ENCODE measurements at places on chromosomes 7 and 10. TPM values are rescaled to one million over a fixed set of nuclear protein-coding genes. Genes with fewer than 3 reads are reported as not detected.

The NPTX2 gene
- total RNA-seq, result 40.5 TPM

The CAPZA2 gene
- total RNA-seq, result 214 TPM

The KLF14 gene
- total RNA-seq, result not detected

- no peak for DNase-seq
These were observed 9.2 kb upstream of the GSAP start for GRCh38 chr7:77425101-77426051.

- no peak for DNase-seq
These were observed 166.5 kb downstream of the LSM5 start for GRCh38 chr7:32323712-32324111.

- DNase-seq, result peak; percentile 9
These were observed 116.6 kb downstream of the KLF6 start for GRCh38 chr10:3668276-3668965.

DNA sequence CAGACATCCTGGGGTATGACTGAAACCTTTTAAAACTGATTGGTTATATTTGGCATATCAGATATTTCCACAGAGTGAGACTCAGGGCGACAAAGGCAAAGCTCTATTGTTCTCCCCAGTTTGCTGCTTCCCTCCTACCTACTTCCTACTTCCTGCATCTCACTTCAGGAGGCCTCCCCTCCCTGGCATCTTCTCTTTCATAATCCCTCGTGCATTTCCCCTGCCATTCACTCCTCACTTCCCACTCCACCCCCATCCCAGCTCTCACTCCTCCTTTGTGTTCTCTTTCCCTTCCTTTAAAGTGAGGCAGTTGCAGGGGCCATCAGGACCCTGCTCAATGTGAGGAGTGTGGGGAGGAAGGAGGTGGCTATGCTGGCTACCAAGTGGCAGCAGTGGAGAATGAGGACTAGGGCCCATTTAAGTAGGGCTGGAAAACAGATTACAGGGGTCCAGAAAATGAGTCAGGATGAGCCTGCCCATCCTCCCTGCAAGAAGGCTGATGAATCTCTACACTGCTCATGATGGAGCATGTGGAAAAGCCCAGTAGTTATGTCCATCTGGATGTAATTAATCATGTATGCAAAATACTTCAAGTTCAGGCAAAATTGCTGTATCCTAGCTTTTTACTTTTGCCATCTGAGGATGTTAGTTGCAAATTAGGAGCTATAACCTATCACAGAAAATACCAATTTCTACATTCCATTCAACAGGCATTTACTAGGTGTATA, 311.8 kb upstream of the IMMP2L start:
- DNase-seq, result no peak

GRCh38 chr7:16212610-16213009, 208.7 kb downstream of the CRPPA start:
- DNase-seq, result no peak

- DNase-seq, result no peak
These were observed 25.7 kb upstream of the C1GALT1 start for GRCh38 chr7:7156663-7157062.

GRCh38 chr7:101390901-101391301, 28.2 kb downstream of the COL26A1 start:
- DNase-seq, result no peak

DNA sequence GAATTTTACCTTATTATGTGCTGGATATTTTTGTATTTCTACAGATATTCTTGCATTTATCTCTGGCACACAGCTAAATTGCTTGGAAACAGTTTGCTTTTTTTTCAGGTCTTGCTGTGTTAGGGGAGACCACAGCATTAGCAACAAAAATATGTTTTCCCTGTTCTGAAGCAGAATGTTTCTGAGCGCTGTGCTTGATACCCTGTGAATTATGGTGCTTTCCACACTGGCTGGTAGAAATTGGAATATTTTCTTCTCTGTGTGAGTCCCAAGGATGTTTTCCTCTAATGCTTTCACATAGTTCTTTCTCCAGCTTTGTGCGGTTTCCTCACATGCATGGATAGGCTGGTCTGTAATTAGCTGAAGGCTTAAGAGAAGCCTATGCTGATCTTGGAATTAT, 651.6 kb upstream of the IGFBP3 start:
- no peak for DNase-seq

GRCh38 chr10:55822096-55822495, 539.0 kb downstream of the ZWINT start:
- DNase-seq, result no peak

GRCh38 chr10:64288404-64288803, 767.2 kb downstream of the REEP3 start:
- DNase-seq, result no peak

DNA sequence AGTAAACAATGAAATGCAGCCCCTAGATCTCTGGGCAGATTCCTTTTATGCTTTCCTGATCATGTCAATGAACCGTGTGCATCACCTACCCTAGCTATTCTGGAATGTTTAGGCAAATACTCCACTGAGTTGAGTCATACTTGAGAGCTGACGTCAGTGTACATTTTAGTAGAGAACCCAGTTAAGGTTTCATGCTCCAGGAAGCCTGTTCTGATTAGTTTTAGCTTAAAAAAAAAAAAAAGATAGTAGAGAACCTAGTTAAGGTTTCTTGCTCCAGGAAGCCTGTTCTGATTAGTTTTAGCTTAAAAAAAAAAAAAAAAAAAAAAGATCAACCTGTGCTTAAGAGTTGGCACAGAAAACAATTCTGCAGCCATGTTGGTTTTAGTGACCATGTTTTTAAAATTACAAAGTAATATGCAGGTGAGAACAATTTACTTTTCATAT, 3.7 kb upstream of the MCU start:
- DNase-seq, result peak; percentile 96

Data from Caki2 (cell line).